ENCODE measurements at places on chromosomes 1 and 21. TPM values are rescaled to one million over a fixed set of nuclear protein-coding genes. Genes with fewer than 3 reads are reported as not detected.

GRCh38 chr1:92577261-92577895 lies 90.7 kb upstream of the GFI1 start:
- DNase-seq, result no peak

- DNase-seq, result no peak
Observed at GRCh38 chr1:15735304-15736037, 587 bp upstream of the SLC25A34 start.

GRCh38 chr21:32543975-32544374 lies 41.3 kb downstream of the TCP10L start:
- no peak for DNase-seq

- peak; percentile 43 for DNase-seq
Observed at GRCh38 chr21:27422435-27422834, 455.5 kb upstream of the ADAMTS5 start.

The RHD gene
- total RNA-seq, result not detected

The SYCP1 gene
- not detected for total RNA-seq

DNA sequence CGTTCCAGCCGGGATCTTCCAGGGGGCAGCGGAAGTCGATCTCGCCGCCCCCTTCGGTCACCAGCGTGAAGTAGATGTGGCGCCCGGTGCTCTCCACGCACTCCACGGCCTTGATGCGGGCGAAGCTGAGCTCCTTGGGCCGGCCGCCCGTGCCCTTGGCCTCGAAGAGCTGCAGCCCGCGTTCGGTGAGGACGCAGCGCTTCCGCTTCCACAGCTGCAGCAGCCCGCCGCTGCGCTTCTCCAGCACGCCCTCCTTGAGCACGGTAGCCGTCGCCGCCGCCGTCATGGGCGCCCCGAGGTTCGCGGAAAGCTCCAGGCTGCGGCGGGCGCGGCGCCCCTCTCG lies 516 bp downstream of the PHLDA3 start:
- no peak for DNase-seq

- DNase-seq, result peak; percentile 8
Observed at GRCh38 chr1:72062584-72062983, 219.8 kb downstream of the NEGR1 start.

DNA sequence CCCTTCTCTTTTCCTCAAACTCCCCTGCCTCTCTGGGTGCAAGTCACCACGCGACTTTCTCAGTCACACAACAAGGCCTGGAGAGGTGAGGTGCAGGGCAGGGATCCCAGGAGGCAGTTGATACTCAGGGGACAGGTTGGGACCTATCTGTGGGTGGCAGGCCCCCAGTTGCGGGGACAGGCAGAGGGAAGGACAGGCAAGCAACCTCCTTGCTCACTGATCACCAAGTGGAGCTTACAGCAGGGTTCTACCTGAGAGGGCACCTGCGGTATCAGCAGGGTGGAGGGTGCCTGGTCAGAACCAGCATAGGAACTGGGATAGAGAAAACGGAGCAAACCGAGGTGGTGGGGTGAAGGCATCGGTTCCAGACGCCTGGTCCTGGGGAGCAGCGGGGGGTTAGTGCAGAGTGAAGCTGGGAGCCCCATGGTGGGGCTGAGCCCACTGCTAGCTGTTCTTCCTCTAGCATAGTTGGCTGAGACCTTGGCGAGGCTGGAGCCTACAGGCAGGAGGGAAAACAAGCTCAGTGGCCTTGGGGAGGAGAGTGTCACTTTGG lies 24.4 kb upstream of the TENT5C start:
- no peak for DNase-seq

GRCh38 chr1:2427051-2427450 lies 14.7 kb upstream of the PEX10 start:
- DNase-seq, result no peak

GRCh38 chr1:86515597-86515996 lies 31.3 kb upstream of the CLCA4 start:
- DNase-seq, result peak; percentile 16

The ADPRS gene
- total RNA-seq, result 40.8 TPM

DNA sequence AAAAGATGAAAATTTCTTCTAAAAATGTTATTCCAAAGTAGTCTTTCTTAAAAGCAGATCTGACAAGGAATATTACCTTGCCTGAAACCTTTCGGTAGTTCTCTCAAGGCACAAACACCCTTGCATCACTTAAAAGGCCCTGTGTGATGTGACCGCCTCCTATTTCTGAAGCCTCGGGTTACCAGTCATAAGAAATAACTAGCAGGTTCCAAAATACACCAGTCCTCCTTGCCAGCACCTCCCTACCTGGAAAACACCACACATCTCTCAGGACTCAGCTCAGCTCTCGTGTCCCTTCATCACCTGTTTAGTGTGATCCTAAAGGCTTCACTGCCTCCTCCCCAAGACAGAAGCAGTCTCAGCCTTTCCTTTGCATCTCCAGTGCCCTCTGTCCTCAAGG lies 35.7 kb downstream of the SERBP1 start:
- DNase-seq, result no peak

DNA sequence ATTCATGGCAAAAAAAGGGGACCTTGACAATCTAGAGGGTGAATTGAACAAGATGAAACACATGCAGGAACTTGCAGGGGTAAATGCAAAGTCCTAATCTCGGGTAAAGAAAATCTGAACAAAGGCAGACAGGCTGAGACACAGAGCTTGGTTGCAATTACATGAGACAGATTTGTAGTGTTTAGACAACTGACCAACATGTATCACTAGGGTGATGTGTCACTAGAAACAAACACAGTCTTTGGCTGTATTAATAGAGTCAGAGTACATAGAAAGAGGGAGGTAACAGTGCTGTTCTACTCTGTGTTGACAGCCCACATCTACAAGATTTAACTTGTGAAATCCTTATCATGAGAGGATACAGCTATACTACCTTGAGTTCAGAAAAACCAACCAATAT lies 78.1 kb upstream of the GRIK3 start:
- DNase-seq, result no peak

DNA sequence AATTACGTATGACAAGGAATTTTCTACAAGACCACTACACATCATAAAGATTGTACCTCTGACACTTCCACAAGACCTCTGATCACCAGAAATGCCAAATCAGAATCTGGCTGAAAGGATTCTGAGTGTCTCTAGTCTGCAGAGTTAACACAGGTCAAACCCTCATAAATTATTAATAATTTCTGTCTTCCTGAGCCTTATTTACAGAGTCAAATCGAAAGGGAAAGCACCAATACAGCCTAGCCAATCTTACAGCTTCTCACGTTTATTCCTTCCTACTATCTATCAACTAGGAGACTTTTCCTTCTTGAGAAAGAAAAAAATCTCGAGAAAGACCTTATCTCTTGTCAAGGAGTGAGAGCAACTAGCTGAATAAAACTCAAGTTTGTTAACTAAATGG lies 2151.6 kb downstream of the MRPL39 start:
- no peak for DNase-seq

DNA sequence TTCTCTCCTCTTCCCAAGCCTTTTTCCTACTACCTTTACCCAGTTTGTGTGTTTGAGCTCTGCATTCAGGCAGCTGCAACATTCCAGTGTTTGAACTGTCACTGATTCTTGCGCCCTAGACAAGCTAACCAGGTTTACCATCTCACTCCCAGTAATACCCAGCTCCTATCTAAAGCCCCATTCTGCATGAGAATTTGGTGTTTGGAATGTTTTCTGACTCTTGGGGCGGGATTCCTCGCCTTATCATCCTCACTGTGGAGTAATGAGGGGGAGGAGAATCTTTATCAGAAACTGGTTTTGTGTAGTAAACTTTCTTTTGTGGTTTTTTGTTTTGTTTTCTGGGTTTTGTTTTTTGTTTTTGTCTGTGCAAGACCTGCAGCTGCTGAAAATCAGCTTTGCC lies 36.5 kb downstream of the NCF2 start:
- no peak for DNase-seq

GRCh38 chr1:109639841-109640184 lies 16.1 kb upstream of the GSTM4 start:
- DNase-seq, result no peak

GRCh38 chr1:166235728-166236127 lies 68.9 kb upstream of the FAM78B start:
- no peak for DNase-seq

- no peak for DNase-seq
Observed at GRCh38 chr1:168520832-168521231, 23.0 kb downstream of the XCL2 start.

DNA sequence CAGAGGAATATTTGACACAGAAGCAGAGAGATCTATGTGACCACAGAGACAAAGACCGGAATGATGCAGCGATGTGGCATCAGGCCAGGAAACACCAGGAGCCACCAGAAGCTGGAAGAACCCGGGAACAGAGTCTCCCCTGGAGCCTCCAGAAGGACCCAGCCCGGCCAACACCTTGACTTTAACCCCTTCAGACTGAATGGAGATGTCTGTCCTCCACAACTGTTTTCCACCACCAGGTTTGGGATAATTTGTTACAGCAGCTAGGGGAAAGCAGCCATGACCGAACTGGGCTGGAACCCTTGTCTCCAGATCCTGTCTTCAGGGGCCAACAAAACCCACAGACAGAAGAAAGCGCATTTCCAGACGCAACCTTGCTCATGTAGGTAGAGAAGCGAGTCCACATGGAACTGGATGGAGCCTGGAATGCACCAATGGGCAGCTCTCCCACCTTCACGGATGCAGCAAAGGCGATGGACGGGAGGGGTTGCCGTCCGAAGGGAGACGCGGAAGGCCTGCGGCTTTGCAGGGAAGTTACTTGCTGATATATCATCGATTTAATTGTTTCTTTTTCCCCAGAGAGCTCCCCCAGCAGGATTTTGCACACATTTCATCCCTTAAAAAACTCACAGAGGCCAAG lies 396.6 kb downstream of the NPHP4 start:
- DNase-seq, result no peak

The KISS1 gene
- not detected for total RNA-seq

GRCh38 chr1:64358692-64359091 lies 111.2 kb upstream of the CACHD1 start:
- no peak for DNase-seq

The PLA2G4A gene
- total RNA-seq, result 24.2 TPM

- DNase-seq, result no peak
Observed at GRCh38 chr1:20711285-20712214, 6.3 kb downstream of the KIF17 start.
